ACHN (cell line): ENCODE measurements at places on chromosomes 12 and 14.

DNA sequence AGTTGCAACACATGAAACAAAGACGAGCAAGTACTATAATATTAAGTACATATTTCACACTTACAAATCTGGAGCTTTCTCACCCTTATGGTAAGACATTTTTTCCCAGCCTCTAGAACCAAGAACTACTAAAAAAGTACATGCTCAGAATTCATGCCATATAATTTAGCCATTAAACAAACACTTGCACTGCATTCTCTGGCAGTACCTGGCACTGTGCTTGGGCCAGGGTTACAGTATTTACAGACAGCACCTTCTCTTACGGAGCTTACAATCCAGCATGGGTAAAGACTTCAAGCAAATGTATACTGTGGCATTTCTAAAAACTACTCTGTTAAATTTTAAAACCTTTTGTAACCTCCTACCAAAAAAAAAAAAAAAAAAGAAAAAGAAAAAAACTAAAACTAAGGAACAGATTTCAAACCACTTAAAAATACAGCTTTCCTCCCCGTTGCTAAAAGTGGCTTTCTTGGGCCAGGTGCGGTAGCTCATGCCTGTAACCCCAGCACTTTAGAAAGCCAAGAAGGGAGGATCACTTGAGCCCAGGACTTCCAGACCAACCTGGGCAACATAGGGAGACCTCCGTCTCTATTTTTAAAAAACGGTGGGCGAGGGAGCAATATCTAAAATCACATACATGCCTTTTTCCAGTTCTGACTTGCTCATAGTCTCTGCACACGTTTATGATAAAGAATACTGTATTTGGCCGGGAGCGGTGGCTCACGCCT is 956 bp downstream of the GNPTAB start:
- peak; percentile 35 for DNase-seq

GRCh38 chr12:96425321-96425720 is 25.1 kb upstream of the CDK17 start:
- DNase-seq, result no peak

DNA sequence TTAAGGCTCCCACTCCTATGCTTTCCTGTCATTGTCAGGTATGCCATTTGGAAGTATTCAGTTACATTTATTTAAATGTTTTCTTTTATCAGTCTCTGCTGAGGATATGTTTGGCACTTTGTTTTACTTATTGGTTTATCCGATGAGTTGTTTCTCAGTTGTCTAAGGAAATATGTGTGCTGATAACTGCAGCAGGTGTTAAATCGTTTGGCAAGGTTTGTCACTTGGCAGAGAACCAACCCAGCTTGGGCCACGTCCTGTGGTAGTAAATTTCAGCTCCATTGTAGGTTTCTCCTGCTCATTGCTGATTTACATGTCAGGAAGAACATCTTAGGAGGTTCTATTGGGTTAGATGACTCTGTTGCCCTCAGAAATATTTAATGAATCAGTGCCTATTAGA is 22.0 kb upstream of the MGST1 start:
- no peak for DNase-seq

- no peak for DNase-seq
These were observed 990.2 kb upstream of the ATXN7L3B start for GRCh38 chr12:73547421-73547820.

- DNase-seq, result no peak
These were observed 51.5 kb downstream of the SUDS3 start for GRCh38 chr12:118427819-118428218.

DNA sequence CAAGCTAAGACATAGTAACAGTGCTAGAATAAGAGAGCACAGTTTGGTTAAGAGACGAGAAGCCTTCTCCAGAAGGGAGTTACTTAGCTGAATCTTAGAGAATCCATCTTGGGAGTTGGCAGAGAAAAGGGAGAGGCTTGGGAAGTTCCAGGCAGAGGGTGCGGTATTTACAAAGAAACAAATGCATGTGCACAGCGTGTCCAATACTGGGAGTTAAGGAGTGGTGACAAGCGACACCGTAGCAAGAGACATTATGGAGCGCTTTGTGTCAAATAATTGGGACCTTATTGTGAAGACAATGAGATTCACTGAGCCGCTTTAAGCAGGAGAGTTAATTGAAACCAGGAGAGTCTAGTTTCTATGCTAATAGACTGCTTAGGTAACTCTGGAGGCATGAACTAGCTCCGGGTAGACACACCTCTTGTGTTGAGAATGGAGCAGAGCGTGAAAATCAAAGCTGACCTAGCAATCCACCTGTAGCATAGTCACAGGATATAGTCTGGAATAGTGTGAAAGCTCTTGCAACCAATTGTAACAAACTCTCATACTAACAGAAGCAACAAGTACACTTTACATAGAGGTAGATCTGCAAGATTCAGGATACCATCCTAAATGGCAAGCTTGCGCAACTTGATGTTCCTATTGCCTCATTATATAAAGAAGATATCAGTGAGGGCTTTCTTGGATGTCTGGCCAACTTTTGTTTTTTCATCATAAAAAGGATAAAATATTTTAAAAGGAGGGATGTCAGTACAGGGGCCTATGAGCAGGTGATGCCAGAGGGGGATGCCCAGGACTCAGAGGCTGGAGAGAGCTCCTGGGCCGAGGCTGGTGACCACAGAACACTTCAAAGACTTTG is 5.3 kb downstream of the ALDH1L2 start:
- no peak for DNase-seq

DNA sequence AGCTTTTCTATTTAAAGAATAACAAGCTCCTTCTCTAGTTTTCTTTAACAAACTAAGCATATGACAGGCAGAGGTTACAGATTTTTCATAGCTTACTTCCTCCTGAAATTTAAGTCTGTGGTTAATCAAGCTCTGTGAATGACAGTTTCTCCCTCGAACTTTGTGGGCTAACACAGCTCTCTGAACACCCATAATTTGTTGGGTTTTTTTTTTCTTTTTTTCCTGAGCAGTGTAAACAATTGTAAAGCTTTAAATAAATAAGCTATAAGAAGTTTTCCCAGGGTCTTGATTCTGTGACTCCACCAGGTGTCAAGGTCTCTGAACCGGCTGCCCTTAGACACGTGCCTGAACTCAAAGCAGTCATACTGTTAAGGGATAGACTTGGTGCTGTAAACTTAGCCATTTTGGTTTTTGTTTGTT is 128.1 kb upstream of the AMIGO2 start:
- DNase-seq, result no peak

- no peak for DNase-seq
These were observed 174.3 kb upstream of the PWP1 start for GRCh38 chr12:107511292-107511691.

DNA sequence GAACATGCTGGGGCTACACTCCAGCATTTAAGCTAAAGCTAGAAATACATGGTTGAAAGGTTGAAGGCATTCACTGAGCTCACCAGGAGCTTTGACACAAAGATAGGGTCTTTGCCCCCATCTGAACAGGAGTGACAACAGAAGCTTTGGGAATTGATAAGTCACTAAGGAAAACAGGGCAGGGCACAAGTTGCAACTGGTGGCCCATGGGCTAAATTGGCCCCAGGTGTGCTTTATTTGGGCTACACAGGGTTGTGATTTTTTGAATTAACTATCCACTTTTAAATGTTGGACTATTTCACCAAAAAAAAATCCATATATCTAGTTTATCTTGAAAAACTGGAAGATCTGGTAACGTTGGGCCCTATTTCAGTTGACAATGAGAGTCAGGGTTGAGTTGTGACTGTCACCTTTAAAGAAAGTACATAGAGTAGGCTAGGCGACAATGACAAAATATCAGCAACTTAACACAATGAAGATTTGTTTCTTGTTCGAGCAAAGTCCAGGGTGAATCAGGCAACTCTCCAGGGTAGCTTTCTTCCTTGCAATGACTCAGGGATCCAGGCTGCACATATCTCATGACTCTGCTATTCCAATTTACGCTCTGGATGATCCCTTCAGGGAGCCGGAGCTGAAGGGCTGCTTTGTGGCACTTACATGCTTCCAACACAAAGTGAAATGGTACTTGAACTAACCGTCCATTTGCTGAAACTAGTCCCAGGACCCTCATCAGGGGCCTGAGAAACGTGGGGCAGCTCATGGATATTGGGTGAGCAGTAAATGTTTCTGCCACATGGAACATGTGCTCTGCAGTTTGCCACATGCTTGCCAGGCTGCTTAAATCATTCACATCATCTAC is 13.3 kb upstream of the EIF4B start:
- DNase-seq, result peak; percentile 90

- no peak for DNase-seq
These were observed 696.3 kb downstream of the TMEM121 start for GRCh38 chr14:106222731-106223130.

- no peak for DNase-seq
These were observed 14.4 kb downstream of the DDX54 start for GRCh38 chr12:113170926-113171325.

DNA sequence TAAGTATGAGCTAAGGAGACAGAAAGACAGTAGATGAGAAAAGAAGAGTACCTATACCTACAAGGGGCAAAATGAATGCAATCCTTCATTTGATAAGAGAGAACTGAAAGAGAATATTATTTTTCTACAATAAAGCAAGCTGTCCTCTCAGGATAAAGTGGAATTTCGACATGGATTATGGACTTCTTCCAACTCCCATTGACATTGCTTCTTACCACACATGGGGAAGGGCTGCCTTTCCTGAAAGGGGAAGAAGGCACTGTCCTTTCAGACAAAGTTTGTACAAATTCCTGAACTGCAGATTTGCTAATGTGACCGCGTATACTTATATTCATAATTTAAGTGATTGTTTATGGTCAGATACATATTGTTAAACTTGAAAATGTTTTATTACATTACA is 4.3 kb upstream of the HEBP1 start:
- DNase-seq, result no peak

- no peak for DNase-seq
These were observed 109.4 kb upstream of the CCND2 start for GRCh38 chr12:4164188-4164558.

GRCh38 chr12:62106547-62107185 is 153.5 kb upstream of the USP15 start:
- no peak for DNase-seq

DNA sequence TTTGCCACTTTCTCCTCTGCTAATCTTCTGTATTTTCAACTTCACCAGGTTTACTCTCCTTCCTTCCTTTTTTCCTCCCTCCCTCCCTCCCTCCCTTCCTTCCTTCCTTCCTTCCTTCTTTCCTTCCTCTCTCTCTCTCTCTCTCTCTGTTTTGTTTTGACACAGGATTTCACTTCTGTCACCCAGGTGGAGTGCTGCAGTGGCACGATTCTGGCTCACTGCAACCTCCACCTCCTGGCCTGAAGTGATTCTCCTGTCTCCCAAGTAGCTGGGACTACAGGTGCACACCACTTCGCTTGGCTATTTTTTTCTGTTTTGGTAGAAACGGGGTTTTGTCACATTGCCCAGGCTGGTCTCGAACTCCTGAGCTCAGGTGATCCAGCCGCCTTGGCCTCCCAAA is 181.2 kb upstream of the BTG1 start:
- DNase-seq, result no peak

- DNase-seq, result no peak
These were observed 1.7 kb upstream of the PALS1 start for GRCh38 chr14:67239582-67239981.

DNA sequence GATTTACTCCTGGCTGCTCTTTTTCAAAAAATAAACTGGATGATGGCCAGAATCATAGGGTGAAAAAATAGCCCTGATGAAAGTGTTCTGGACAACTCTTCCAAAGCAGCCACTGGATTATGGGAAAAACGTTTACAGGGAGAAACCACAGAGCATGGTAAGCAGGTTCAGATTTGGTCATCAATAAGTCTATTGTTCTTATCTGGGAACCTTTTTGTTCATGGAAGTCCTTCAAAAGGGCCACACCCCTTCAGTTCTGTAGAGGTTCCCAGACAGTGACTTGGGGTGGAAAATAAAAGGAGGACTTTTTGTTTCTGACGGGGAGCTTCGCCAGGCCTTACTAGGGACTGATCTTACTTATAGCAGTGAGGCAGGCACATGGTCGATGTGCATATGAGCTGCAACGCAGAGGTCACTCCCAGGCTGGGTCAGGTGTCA is 117.4 kb upstream of the SLC38A2 start:
- no peak for DNase-seq

GRCh38 chr12:109731231-109731731 is 17.7 kb downstream of the FAM222A start:
- DNase-seq, result no peak

GRCh38 chr12:69648476-69648875 is 37.8 kb upstream of the LRRC10 start:
- DNase-seq, result peak; percentile 79

DNA sequence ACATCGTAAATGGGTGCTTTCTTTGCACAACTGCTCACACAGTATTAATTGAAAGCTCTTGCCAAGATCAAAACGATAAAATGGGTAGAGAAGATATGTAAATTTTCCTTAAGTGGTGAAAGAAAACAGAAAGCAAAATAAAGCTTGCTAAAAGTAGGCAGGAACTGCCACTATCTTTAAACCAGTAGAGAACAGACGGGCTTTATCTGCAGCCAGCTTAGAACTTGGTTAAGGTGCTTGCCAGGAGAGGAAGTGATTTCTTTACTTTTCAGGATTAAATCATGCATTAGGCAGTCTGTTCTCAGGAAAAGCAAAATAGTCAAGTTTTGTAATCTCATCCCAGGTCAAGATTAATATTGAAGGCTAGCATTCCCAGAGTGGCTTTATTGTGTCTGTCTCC is 56.9 kb upstream of the CCDC175 start:
- no peak for DNase-seq
